ENCODE measurements at places on chromosomes 12 and 14.
A peak's percentile ranks its signal among the peaks of the same experiment; 100 is the strongest.

DNA sequence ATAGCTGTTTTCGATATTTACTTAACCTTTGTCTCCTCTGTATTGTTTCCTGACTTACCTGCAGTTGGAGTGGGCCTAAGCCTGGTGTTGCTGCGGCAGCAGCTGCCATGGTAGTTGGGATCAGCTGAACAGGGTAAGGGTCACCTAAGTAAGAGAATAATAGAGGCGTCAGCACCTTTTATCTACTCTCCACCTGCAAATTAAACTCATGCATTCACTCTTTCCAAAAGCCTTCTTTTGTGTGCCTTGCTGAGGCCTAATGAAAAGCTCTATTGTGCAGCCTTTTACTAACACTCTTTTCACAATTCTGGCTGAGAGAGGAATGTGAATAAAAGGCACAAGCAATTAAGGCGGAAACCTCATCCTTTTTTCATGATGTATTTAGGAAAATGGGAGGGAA, 308.7 kb downstream of the SOX5 start:
- DNase-seq: no peak

GRCh38 chr12:103495469-103496456, at the start of gene C12orf42:
Gene C12orf42 (minus strand): TSS chr12:103495968. CDS start chr12:103478426, 17,542 bp downstream.
- peak; percentile 51 for DNase-seq

DNA sequence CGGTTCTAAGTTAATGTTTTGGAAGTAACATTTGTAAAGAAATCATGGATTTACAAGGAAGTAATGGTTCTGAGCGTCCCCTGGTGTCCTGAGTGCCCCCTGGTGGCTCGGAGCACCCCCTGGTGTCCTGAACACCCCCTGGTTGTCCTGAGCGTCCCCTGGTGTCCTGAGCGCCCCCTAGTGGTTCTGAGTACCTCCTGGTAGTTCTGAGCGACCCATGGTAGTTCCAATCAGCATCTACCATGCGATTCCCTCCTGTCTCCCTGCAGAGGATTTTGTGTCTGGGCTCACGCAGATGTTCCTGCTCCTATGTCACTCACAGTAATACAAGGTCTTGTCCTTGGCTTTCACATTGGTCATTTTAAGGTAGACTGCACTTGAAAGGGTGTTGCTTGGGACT, 1352.9 kb downstream of the TMEM121 start:
- no peak for DNase-seq

- no peak for DNase-seq
Measured at GRCh38 chr12:78580296-78580695, 284.3 kb upstream of the SYT1 start.

GRCh38 chr12:45326358-45326975, 110.6 kb downstream of the ANO6 start:
- DNase-seq: no peak

- DNase-seq: no peak
Measured at GRCh38 chr14:53890611-53891101, 66.0 kb downstream of the BMP4 start.

GRCh38 chr12:25376985-25377384, 126.3 kb upstream of the KRAS start:
- DNase-seq: no peak

- DNase-seq: no peak
Measured at GRCh38 chr14:27546111-27546510, 948.3 kb upstream of the NOVA1 start.
